ENCODE measurements at places on chromosomes 12 and 14.

DNA sequence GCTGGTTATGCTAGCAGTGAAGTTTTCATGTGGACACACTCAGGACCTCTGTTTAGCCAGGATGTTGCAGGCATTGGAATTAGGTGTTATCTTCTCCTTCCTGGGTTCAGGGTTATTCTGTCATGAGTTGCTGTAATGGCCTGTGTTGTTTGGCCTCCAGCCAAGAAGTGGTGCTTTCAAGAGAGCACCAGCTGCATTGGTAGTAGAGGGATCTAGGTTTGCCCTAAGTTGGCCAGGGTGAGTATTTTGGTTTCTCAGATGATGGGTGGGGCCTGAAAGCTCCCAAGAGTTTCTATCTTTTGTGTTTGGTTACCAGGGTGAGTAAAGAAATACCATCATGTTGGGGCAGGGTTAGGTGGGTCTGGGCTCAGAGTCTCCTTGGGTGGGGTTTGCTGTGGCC, 2.7 kb upstream of the GZMH start:
- no peak for DNase-seq

GRCh38 chr12:74963304-74963703, 246.3 kb downstream of the KCNC2 start:
- DNase-seq: no peak

DNA sequence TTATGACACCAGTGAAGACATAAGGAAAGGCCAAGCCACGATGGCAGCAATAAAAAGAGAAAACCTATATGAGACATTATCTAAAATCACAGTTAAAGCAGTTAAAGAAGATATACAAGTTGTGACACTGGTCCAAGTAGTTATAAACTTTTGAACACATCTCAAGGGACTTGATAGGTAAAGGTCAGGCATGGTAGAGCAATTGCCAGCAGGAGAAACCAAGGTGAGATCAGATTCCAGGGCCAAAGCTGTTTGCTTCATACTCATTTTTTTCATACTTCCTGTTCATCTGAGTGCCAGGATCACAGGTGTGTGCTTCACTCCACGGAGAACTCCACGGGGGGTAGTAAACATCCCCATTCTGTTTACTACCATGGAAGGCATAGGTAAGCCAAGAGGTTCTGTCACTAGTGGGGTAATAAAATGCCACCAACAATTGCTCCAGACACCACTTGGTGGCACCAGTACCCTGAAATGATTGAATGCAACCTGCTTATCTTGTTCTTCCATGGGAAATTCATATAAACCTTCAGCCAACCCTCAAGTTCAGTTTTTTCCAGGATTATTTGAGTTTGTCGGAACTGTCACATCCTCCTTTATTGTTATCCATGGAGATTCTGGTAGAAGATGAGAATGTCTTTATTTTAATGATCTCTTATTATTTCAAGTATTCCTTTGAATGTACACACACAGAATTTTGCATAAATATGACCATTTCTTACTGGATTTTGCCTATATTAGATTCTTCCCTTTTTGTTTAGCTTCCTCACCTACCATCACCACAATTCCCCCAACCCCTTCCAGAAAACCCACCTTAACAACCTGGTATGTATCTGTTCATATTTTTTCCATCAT, 59.2 kb upstream of the TSPAN8 start:
- DNase-seq: no peak

- no peak for DNase-seq
Measured at GRCh38 chr12:50746431-50746830, 17.5 kb upstream of the ATF1 start.

DNA sequence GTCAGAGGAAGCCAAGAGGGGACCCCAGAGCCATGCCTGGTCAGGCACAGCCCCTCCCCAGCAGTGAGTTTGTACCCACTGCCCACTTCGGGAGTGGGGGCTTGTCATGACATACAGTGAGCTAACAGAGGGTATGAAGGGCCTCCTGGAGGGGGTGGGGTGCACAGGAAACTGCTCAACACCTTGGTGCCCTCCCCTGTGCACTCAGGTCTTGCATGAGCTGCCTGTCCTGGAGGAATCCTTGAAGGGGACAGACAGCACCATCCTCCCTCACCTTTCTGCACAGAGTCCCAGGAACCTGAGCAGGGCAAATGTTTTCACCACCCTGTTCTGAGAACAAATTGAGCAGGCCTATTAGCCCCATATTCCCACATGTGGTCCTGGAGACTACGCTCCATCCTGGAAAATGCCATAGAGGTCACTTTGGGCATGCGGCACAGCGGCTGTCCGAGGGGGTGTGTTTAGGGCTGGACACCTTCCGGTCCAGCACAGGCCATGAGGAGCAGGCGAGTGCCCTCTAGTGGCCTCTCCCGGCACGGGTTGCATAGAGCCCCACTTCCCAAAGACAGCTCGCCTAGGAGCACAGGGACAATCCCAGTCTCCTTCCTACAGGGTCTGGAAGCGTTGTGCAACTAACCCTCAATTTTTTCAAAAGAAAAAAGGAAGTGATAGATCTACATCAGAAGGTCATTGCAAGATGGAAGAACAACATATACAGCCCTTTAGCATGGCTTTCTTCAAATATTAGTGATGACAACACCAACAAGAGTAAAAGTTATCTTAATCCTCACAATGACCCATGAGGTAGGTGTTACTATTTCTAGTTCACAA, 31.9 kb upstream of the ZFP36L1 start:
- DNase-seq: no peak

DNA sequence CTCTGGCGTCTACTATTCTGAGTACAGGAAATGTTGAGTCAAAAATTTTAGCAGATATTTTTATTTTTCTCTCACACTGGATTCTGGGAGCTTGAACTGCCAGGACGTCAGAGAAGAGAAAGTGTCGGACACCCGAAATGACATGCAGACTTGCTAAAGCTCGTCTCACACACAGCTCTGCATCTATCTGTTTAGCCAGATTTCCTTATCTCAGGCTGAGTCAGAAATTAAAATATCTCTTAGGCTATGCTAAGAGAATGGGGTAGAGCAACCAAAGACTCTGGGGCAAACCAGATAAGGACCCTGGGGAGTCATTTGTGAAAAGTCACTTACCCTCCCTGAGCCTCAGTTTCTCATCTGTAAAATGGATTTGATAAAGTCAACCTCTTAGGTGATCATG, 1124.1 kb downstream of the VRK1 start:
- no peak for DNase-seq

GRCh38 chr12:131076791-131077747, 123.4 kb downstream of the ADGRD1 start:
- no peak for DNase-seq

DNA sequence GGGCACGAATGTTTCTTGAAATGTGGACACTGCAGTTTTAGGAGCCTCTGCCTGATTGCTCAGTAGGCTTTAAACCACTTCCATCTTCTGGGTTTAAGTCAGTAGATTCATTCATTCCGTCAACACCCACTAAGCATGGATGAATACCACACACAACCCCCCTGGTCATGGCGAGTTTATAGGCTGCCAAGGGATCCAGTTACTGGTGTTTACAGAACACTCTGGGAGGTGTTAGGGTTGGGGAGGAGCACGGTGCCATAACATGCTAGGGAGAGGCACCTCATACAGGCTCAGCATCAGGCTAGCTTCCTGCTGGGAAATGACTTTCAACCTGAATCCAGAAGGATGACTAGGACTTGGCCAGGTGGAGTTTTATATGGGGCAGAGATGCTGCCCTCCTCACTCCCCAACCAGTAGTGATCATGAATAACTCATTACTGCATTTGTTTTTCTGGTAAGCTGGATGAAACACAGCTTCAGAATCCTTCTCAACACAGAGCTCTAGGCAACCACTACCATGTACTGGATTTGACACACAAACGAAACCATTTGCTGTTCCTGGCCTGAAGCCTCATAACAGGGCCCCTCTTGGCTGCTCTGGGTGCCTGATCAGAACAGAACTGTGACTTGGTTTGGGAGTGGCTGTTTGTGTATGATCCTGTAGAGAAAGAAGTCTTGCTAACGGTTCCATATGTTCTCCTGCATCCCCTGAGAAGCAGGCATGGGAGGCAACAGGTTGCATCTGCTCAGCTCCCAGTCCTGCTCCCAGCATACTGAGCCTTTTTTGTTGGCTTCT, 47.9 kb downstream of the FBXW8 start:
- DNase-seq: no peak

- no peak for DNase-seq
Measured at GRCh38 chr12:110794623-110795280, 52.0 kb upstream of the CCDC63 start.

- DNase-seq: no peak
Measured at GRCh38 chr14:103628221-103628683, 759 bp upstream of the KLC1 start.

GRCh38 chr12:121344506-121344905, 7.7 kb downstream of the ANAPC5 start:
- no peak for DNase-seq

DNA sequence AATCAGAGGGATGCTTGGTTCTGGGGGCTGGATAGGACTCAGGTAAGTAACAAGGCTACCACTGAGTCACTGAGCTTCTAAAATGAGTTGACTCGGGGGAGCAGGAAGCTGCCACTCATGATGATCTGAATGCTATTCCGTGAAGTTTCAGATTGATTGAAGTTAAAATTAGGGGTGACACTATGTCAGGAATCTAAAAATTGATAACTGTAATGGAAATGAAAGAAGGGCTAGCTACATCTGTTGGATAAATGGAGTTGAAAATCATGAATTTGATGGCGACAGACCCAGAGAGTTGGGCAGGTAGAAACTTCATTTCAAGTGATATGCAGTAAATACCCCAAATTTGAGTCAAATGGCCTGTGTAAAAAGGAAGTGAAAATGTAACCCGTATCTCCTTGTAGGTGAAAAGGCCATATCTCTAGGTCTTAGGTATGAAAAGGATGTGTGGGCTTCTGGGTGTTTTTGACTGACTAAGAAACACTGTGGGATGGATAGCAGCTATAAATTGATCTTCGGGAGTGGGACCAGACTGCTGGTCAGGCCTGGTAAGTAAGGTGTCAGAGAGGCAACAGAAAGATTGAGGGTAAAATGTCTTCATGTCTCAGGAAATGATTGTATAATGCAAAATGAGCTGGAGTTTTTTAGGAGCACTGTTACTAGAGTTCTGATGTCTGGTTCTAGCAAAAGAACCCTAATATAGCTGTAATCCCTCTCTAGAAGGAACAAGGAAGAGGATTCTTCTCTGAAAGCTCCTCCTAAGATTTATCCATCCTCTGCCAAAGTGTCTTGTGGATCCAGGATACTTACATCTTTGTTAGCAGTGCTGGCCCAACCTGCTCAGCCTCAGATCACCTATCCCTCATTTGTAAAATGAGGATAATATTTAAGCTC, 57.3 kb downstream of the DAD1 start:
- DNase-seq: no peak

GRCh38 chr14:60175255-60175902, 10.2 kb upstream of the DHRS7 start:
- no peak for DNase-seq

GRCh38 chr14:54502602-54503001, 7.1 kb upstream of the CGRRF1 start:
- DNase-seq: no peak

GRCh38 chr12:53854701-53855316, 83.8 kb upstream of the HOXC13 start:
- DNase-seq: no peak

DNA sequence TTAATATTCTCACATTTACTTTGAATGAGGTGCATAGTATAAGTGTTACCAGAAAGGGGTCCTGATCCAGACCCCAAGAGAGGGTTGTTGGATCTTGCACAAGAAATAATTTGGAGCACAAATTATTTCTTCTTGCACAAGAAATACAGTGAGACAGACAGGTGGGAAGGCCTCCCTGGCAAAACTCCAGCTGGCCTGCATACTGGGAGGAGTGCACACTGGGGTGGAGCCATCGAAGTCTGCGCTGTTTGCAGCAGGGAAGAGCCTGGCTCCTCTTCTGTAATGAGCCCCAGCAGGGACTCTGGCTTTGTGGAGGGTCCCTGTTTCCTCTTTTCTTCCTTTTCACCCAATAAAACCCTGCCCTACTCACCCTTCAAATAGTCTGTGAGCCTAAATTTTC, 141.6 kb downstream of the GLT1D1 start:
- DNase-seq: no peak

DNA sequence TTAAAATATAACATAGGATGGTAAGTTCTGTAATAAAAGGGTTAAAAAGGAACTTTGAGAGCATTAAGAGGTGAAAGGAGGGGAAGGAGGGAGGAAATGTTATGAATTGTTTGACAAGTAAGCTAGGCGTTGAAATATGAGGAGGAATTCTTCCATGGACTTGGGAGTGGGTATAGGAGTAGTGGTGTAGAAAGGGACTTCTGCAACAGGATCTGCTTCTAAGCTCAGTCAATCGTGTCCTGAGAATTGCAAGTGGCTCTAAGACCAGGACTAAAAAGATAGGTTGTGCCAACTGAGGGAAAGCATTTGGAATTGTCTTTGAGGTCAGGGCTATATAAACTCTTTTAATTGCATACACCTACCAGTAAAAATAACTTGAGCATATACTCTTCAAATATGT, 74.1 kb upstream of the SLC38A2 start:
- no peak for DNase-seq

DNA sequence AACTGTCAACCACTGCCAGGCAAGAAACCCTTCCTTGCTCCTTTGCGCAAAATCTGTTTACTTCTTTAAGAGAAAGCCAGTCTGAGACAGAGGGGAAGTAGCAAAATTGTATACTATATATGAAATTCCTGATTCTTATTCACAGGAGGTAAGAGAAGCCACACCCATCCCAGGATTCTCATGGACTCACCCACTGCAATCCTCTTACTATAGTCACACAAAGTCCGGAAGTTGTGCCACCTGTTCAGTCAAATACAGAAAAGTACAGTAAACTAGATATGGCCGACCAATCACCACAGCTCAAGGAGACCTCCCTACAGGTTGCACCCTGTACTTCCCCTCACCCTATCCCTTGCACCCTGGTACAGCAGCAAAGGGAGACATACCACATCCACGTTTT, 2.9 kb downstream of the PRMT5 start:
- DNase-seq: no peak

DNA sequence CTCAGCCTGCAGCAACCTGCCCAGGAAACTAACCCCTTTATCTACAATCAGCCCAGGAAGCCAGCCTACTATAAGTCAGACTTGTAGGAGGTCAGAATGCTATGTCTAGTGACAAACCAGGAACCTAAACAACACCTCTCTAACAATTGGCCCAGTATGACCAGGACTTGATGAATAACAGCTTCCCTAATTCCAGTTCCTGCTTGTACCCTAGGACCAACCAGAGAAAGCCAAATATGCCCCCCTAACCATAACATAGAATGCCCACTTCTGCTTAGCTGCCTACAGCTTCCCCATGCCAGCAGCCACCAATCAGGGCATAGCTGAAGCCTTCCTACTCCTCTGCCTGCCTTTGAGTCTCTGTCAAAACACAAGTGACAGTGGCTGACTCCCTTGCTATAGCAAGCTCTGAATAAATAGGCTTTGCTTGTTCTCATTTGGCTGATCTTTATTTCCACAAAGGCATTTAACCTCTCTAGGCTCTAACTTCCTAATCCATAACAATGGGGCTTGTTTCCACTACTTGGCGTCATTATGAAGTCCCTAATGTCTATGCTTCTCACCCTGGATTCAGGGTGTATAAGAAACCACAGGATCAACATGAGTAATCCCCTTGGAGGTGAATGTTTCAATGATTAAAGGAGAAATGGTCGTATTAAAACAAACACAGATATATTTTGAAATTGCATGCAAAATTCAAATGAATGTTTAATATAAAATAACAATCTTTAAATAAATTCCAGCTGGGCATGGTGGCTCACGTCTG, 220.2 kb downstream of the ANO6 start:
- DNase-seq: no peak

Data from activated CD8-positive, alpha-beta memory T cell treated with anti-CD3 and anti-CD28 coated beads for 4 hours (primary cell).